ENCODE measurements at places on chromosomes 13 and 19. TPM values are rescaled to one million over a fixed set of nuclear protein-coding genes. Genes with fewer than 3 reads are reported as not detected.

DNA sequence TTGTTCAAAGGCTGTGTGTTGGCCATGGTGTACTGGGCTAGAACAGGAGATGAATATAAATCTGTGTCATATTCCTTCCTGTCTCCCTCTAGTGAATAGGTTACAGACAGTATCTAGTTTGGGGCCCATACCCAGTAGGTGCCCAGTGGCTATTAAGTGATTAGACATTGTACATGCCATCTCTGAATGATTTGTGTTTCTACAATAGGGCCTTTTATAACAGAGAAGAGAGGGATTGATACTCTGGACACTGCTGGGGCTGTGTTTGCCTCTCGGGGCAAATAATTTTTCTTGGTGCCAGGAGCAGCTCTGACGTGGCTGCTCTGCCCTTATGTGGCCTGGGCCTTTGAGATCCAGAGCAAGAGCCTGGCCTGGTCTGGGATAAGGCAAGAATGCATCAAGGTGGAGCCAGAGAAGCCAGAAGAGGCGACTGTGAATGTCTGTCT is 403.1 kb downstream of the SPRY2 start:
- no peak for DNase-seq

- no peak for DNase-seq
These were observed 720.6 kb downstream of the EFNB2 start for GRCh38 chr13:105814902-105815250.

DNA sequence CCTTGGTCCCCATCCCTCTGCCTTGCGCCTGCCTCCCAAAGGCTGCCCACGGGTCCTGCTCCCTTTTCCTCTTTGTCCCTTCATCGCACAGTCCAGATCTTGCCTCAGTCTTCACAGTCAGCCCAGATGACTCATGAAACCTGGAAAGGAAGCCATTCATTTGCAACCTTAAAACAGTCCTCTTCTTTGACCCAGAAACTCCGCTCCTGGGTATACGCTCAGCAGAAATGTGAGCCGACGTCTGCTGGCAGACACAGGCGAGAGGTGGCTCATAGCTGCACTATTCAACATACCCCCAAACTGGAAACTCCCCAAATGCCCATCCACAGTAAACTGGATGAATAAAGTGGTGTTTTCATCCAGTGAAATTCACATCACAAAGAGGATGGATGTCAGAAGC is 13.6 kb upstream of the PEPD start:
- DNase-seq, result no peak

- peak; percentile 61 for DNase-seq
These were observed 29.4 kb downstream of the SMIM24 start for GRCh38 chr19:3450796-3451411.

- no peak for DNase-seq
These were observed 124.5 kb downstream of the KDM4B start for GRCh38 chr19:5093297-5093928.

DNA sequence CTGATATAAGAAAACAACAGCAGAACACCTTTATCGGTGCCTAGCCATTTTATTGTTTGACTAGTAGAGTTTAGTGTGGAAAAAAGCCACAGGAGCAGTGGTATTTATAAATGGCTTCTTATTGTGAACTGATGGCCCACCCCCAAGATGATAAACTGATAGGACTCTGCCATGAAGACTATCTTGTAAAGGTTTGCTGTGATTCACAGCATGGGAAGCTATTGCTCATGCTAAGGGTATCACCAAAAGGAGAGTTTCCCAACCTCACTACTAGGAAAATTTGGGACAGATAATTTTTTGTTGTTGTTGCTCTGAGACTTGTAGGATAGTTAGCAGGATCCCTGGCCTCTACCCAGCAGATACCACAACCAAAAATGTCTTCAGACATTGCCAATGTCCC is 12.0 kb upstream of the SLC7A1 start:
- no peak for DNase-seq

- DNase-seq, result peak; percentile 48
These were observed 8.0 kb upstream of the POU2F2 start for GRCh38 chr19:42140125-42140754.

- no peak for DNase-seq
These were observed 46.2 kb downstream of the FNDC3A start for GRCh38 chr13:49021953-49022352.

The BCL2L12 gene
- 10.2 TPM for total RNA-seq

The SUGP1 gene
- 34.7 TPM for total RNA-seq

The DUXA gene
- total RNA-seq, result not detected

The IFNL1 gene
- total RNA-seq, result not detected

The IRGC gene
- not detected for total RNA-seq

The CPT1C gene
- total RNA-seq, result 10.9 TPM

The KL gene
- 1.4 TPM for total RNA-seq

Data from transverse colon (tissue), 4 donors.